CD8-positive, alpha-beta memory T cell (primary cell): ENCODE measurements at places on chromosomes 1 and 21. TPM values are rescaled to one million over a fixed set of nuclear protein-coding genes. Genes with fewer than 3 reads are reported as not detected.

DNA sequence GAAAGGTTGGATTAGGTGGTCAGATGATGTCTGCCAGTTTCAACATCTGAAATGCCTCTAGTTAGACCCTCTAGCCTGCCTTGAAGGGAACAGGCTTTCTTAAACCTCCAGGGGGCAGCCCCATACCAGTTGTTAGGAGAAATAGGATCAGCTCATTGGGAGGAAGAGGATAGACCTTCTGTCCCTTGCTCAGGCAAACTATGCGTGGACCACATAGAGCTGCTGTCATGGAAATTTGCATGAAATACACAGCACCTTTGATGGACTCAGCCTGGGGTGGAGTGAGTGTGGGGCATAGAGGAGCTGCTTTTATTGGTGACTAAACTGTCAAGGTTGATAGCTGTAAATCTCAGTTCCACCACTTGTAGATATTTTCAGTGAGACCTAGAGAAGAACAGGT, 38.4 kb upstream of the SPAG17 start:
- no peak for DNase-seq

DNA sequence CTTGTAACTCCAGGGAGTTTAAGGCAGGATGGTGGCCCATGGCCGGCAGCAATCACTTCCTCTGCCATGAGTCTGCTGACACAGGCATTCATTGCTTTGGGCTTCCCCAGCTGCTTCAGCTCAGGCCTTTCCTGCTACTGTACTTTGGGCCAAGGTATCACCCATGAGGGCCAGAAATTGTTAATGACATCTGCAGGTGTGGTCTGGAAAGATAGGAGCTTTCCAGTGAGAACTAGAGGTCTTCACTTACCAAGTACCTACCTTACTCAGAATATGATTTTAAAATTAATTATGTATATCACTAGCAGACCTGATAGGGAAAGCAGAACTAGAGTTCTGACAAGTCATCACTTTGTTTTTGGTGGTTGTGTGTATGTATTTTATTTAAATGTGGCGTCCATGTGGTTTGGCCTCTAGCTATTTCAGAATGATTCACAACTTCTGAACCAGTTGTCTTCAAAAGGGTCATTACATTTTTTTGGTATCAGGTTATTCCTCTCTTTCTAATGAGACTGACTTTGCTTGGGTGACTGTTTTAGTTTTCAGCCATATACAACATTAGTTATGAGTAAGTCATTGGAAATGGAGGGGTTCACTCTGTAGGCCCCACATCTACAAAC, 2.7 kb downstream of the RGL1 start:
- no peak for DNase-seq

GRCh38 chr1:27656157-27656893, 15.7 kb downstream of the IFI6 start:
- DNase-seq, result no peak

DNA sequence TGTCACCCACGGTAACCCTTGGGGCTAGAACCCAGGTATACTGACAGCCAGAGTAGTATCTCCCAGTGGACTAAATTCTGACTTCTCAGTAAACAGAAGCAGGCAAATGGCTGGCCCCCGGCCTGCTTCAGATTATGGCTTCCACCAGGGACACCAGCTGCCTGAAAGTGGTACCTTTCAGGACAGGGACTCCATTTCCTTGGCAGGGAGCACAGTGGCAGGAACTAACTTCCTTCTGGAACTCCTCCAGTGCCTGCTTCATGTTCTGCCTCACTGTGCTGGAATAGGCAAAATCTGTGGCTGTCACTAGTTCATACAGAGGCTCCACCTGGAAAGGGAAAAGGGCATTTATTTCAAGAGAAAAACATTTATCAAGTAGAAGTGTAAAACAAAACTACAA, 32.7 kb downstream of the C8B start:
- no peak for DNase-seq

- no peak for DNase-seq
Measured at GRCh38 chr1:204219971-204220616, 6.3 kb upstream of the GOLT1A start.

- no peak for DNase-seq
Measured at GRCh38 chr1:94741996-94742395, 78.2 kb upstream of the SLC44A3 start.

- DNase-seq, result no peak
Measured at GRCh38 chr1:183675883-183676585, 22.9 kb upstream of the APOBEC4 start.

- DNase-seq, result no peak
Measured at GRCh38 chr1:25707280-25708016, 90.9 kb downstream of the MAN1C1 start.

DNA sequence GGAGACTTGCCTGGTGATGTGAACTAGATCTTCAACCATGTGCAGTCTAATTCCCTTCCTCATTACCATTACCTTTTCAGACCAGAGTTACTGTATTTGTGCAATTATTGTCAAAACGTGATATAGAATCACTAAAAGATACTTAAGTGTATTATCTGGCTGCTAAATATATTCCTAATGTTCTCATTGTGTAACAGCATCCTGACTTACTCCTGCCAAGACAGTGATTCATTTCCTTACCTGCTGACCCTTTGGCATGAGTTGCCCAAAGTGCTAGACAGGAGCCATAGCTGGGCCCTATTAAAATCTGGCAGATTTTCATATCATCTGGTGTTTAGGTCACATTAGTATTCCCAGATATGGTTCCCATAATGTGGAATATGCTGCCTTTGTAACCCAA, 598.3 kb upstream of the CAMK1G start:
- DNase-seq, result no peak

- DNase-seq, result no peak
Measured at GRCh38 chr1:178052650-178053461, 41.0 kb upstream of the RASAL2 start.

- no peak for DNase-seq
Measured at GRCh38 chr1:63854091-63854490, 80.3 kb downstream of the ROR1 start.

DNA sequence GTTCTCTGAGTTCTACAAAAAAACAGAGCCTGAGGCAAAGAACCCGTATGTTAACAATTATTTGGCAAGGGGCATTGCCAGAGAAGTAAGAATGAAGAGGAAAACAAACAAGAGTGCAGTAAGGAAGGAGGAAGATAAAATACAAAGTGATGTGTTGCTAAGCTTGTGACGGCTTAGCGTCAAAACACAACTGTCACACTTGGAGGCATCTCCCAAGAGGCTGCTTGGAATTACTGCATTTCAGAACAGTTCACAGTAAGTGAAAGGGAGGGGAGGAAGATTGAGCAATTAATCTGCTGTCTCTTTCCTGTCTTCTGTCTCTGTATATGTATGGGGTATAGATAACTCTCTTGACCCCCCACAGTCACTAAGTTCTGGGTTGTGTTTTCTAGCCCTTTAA, 1017.0 kb upstream of the TMPRSS15 start:
- DNase-seq, result no peak

GRCh38 chr1:172398970-172399755, 21.3 kb upstream of the C1orf105 start:
- peak; percentile 39 for DNase-seq

DNA sequence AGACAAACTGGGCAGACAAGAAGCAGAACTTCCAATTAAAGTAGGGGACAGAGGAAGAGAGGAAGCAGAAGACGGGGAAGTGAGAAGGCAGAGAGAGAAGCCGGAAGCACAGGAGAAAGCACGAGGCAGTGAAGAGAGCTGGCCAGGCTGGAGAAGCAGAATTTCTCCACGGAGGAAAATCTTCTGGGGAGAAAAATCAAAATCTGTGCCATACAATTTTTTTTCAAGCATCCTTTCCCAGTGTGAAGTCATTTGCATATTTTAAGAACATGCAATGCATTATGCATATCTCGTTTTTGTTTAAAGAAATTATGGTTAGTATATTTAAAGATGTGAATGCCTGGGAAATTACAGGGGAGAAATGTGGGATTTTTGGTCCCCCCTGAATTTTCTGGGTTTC, 7.3 kb upstream of the CAMK2N1 start:
- DNase-seq, result no peak

DNA sequence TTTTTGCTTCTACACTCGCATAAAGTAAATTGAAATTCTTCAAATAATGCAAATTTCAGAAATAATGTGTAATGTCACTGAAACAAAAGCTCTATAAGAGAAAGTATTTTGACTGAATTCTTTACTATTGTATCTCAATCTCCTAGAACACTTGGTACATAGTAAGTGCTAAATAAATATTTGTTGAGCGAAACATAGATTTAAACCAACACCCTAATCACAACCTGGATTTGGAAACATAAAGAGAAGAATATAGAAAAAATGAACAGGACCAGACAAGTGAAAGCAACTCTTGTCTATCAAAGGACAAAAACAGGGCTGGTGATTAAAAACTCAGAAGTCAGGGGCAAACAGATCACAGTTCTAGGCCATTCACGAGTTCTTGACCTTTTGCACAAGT, 74.3 kb downstream of the AK5 start:
- no peak for DNase-seq

GRCh38 chr1:50981741-50982140, 11.7 kb downstream of the CDKN2C start:
- no peak for DNase-seq

- no peak for DNase-seq
Measured at GRCh38 chr1:45769261-45769932, 18.9 kb upstream of the IPP start.

DNA sequence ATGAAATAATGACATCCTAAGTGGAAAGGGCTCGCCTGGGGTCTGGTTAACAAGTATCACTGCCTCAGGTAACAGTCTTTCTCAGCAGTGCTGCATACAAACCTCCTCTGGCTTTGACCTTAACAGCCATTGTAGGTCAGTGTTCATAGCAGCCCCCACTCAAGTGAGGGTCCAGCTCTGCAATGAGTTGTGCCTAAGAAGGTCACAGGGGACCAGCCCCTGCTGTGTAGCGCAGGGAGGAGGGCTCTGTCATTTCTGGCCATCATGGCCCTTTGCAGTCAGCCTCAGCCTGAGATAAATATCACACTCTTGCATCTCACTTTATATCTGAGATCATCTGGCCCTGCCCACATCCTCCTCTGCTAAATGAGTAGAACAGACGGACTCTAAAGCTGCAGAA, 18.1 kb upstream of the MYSM1 start:
- peak; percentile 21 for DNase-seq

DNA sequence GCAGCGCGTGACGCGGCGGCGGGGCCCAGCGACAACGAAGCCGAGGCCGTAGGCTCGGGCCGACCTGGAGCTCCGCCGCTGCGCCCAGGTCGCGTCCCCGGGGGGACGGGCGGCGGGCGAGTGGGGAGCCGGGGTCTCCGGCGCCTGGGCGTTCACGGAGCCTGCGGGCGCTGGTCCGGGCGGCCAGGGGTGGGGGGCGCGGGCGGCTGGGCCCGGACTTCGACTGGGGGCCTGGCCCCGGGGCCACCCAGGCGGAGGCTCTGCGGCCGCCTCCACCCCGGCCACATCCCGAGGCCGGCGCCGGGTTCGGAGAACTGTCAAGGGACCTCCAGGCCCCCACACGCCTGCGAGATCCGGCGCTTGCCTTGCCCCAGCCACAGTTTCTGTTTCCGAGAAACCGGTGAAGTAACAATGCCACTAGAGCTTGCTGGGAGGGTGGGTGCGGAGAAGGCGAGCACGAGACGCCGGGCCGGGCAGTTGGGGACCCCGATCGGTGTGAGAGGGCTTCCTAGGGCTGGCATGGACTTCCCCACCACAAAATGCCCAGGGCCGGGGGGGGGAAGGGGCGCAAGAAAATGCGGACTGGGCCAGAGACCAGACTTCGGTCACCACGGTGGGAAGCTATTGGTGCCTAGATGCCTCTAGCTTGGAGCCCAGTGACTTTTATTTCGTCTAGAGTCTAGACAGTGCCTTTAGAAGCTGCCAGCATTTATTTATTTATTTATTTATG, 501 bp downstream of the FBXO6 start:
- DNase-seq, result peak; percentile 42

DNA sequence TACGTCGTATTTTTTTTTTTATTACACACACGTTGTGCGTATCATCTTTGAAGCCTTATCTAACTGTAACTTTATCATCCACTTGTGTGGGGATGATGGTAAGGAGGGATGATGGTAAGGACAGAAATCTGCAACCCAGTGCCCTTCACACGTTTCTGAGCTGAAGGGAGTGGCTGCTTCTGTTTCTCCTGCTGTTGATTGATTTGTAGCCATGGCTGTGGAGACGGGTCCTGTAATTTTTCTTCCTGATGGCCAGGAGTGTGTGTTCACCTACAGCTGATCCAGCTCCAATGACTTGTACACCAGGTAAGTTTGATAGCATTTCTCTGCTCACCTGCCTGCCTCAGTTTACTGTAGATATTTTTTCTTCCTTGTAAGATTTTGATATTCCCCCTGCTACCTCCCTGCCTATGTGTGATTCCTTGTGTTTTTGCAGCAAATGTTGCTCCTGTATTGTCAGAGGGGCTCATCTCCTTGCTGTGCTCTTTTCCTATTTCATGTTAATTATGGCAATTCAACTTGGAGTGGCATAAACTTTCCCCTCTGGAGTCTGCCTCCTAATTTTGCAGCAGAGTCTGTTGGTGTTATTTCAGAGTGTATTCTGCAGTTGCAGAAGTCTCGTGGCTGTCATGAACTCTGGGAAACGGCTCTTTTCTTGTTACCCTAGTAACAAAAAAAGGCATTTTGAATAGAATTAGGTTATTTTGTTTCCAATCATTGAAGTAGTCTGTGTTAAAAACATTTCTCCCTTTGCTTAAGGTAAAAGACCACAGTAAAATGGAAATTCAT, 64.1 kb downstream of the SH3BGR start:
- DNase-seq, result no peak

DNA sequence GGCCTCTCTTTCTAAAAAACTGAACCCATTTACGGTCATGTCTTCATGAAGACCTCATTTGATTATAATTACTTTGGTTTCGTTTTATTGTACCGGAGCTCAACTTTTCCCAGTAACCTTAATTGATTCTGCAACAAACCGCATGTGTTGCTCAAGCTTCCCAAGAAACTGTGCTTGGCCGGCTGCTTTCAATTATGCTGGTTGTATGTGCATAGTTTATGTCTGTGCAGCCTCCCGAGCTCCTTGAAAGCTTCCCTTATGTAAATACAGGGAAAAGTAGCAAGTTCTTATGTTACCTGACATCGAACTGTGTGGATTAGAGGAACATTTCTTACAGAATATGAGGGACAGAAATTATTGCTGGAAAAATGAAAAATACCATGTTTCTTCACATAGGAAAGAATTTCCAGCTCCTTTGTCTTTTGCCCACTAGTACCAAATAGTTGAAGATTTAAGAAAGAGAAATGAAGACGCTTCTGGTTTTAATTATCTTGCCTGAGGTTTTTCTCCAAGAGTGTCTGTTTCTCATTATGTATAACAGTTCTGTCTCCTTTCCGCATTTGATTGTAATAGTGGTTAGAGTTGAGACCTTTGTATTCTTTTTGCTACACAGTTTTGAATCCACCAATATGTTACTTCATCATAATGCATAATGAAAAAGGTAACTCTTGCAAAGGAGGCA, 2.1 kb downstream of the VCAM1 start:
- DNase-seq, result no peak

DNA sequence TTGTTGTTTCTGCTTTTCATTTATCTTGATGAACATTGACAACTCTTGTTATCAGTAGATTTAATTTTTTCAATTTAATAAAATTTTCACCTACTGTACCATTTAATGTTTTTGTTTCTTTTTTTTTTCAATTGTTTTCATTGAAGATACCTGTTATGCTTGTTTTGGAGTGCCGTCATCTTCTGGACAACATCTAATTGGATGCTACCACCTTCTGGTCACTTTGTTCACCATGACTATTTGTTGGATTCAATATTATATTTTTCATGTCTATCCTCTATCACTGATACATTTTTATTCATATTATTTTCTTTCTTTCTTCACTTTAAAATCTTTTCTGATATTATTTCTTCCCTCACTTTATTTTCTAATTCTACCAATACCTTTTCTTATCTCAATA, 14.0 kb downstream of the KRTAP21-2 start:
- no peak for DNase-seq

PGLYRP3 gene
- polyA plus RNA-seq, result not detected

GUCA2B gene
- not detected for polyA plus RNA-seq

ACTL8 gene
- not detected for polyA plus RNA-seq

XCL2 gene
- polyA plus RNA-seq, result 90.6 TPM

LAMC2 gene
- not detected for polyA plus RNA-seq

CASQ1 gene
- not detected for polyA plus RNA-seq
